ENCODE measurements at places on chromosomes 6 and 20.

- no peak for DNase-seq
These were observed 79.5 kb downstream of the EZR start for GRCh38 chr6:158739673-158740072.

DNA sequence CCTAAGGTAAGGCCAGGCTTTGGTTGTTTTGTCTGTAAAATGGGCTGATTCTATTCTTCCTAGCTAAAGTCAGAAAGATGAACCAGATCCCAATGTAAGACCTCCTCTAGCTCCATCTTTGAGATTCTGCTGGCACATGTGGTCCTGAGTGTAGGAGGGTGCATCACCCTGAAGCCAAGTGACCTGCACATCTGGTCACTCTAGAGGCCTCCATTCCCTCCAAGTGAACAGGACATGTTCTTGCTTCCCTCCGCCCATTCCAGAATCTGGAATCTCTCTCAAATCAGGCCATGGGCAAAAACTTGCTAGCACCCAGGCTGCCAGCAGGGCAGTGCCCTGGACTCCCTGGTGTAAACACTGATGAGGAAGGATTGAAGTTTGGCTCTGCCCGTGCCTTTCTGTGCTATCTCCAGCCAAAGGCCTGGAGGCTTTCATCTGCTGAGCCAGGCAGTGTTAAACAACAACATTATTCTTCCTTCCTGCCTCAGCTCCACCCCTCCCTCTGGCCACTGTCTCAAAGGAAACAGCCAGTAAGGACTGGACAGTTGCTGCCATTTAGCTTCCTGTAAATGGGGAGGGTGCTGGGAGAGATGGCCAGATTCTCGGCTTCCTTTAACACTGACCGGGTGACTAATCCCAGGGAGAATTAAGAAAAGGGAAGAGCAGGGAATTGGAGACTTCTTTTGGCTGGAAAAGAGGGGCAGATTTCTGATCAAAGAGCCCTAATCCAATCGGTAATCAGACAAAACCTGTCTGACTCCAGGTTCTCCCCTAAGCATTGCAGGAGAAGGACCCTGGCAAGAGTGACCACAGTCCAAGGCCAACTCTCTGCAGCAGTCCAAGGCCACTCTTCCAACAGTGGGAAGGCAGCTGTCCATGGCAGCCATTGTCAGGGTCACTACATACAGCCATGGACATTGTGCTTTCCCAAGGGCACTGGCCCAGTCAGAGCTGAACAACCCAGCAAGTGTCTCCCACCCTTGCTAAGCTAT lies 19.5 kb upstream of the ADGRF1 start:
- DNase-seq: peak; percentile 83

DNA sequence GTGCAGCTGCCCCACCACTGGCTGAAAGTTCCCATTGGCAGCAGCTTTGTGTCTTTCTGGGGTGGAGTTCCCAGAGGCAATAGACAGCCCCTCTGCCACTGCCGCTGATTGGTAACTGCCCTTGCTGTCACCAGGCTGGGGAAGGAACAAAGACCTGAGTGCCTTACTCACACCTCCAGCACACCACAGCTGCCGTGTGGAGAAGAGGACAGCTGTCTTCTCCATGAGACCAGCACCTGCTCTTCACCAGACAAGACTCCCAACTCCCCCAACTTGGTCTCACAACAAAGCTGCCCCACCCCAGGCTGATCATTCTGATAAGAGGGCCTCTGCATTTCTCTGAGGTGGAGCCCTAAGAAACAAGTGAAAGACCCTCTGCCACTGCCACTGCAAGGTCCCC lies 39.7 kb upstream of the PTCHD4 start:
- DNase-seq: no peak

DNA sequence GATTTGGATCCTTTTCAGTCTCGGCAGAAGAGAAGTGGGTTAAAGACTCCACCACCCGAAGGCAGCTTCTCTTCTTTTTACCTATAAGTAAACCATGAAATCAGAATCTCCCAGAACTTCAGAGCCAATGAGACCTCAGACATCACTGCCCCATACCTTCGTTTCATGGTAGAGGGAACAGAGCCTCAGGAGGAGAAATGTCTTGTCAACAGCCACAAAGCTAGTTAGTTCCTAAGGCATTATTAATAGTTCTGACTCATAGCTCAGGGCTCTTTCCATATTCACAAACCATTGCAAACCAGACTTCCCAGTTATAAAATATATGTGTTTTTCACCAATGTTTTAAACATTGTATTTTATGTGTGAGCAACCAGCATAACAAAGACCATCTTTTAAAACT lies 118.7 kb upstream of the RIPOR2 start:
- no peak for DNase-seq

- no peak for DNase-seq
These were observed 102.2 kb upstream of the CCDC28A start for GRCh38 chr6:138671351-138671750.

- DNase-seq: no peak
These were observed 45.8 kb upstream of the SYNDIG1 start for GRCh38 chr20:24423390-24424313.

GRCh38 chr6:167736486-167737204 lies 90.1 kb upstream of the AFDN start:
- DNase-seq: no peak

- no peak for DNase-seq
These were observed 91.9 kb upstream of the SIRPA start for GRCh38 chr20:1803061-1803931.

DNA sequence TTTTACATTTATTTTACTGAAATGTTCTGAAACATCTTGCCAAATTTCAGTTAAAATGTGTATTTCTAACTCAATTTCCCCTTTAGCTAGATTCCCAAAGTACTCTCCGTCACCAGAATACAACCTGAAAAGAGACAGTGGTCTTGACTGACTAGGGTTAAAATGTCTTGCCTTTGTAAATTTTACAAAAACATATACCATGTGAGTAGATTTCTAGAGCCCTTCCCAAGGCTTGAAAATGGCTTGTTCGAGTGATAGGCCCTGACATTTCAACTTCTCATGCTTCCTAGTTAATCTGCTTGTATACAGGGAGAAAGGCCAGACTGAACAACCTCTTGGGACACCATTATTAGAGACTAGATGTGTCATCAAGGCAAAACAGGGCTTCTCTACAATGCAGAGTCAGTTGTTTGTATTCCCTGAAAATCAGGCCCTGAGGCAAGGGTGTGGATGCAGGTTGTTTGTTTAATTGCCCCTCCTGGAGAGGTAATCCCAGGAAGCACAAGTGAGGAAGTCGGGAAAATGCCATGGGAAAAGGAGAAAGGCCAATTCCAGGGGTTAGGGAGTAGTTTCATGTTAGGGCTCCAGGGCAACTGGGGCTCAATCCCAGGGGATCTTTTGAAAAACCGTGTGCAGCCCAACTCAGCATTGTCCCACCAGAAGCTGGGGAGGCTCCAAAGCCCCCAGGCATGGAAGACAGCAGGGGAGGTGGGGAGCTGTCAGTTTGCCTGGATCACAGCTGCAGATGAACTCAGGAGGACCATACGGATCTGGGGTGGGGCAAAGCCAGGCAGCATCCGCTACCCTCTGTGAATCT lies 11.6 kb upstream of the TFB1M start:
- no peak for DNase-seq

DNA sequence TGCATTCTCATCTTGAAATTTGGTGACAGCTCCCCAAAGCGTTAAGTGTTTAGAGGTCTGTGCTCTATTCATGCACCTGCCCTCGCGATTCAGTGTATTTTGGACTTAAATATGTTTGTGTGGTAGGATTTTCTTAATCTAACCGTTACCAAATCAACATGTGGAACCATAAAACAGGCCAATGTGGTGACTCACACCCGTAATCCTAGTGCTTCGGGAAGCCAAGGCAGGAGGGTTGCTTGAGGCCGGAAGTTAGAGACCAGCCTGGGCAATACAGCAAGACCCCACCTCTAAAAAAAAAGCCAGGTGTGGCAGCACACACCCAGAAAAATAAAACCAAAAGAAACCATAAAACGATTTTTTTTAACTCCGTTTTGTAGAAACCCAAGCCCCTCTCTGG lies 31.5 kb downstream of the PYGB start:
- DNase-seq: no peak

GRCh38 chr6:15948930-15949900 lies 179.7 kb upstream of the MYLIP start:
- no peak for DNase-seq

DNA sequence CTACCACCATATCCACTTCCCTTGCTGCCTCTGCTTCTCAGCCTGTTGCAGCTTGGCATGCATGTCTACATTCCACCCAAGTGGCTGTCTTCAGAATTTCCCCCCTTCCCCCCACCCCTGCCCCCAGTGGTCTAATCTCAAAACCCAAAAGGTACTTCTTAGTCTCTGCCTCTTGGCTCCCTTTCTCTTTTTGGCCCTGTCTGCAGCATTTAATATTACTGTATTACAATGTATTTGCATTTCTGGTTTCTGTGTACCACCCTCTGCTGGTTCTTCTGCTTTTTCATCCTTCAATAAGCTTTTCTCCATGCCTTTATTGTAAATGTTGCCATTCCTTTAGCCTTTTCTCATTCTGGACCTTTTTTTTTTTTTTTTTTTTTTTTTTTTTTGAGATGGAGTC lies 43.0 kb downstream of the RPRD1B start:
- DNase-seq: no peak

- DNase-seq: no peak
These were observed 205.2 kb upstream of the MARCKS start for GRCh38 chr6:113651920-113652319.

DNA sequence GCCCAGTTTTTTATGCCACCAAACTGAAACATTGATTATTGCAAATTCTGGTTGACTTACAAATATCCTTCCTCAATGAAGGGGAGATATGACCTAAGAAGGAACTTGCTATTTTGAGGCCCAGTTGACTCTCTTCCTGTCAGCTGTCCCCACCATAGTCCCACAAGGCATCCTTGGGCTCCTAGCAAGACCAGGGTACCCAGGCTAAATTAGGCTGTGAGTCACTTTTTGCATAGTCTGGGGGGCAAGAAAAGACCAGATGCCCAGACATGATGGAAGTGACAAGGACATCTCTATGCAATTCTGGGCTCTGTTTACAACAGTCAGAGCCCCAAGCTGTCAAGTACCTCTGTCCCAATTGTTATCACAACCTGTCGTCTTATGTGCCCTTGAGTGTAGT lies 31.8 kb upstream of the MAFB start:
- DNase-seq: no peak

GRCh38 chr6:139990856-139991465 lies 616.5 kb upstream of the CITED2 start:
- DNase-seq: no peak

DNA sequence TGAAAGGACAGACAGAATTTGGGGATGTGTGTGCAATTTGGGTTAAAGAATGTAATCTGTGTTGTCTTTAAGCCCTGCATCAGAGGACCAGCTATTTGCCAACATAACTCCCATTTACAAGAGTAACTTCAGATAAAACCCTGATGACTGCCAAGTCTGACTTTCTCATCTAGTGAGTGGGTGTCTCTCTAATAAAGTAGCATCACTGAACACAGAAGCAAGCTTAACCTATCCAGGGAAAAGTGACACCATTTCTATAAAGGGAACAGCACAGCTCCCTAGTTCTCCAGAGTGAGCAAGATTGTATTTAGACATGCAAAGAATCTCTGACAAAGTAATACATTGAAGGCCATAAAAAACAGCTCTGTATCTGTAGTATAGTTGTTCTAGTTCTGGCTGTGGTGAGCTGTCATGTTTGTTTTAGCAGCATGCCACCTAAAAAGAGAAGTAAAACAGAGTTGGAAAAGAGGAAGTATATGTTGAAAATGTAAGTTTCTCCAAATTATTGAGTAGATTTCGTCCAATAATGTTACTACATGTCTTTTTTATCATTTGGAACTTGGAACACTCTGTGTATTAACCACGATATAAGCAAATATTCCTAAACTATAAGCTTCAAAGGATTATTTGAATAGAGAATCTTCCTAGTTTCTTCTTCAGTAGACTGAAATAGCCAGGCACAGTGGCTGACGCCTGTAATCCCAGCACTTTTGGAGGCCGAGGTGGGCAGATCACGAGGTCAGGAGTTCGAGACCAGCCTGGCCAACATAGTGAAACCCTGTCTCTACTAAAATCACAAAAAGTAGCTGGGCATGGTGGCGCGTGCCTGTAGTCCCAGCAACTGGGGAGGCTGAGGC lies 8.8 kb upstream of the PIM1 start:
- DNase-seq: peak; percentile 34

DNA sequence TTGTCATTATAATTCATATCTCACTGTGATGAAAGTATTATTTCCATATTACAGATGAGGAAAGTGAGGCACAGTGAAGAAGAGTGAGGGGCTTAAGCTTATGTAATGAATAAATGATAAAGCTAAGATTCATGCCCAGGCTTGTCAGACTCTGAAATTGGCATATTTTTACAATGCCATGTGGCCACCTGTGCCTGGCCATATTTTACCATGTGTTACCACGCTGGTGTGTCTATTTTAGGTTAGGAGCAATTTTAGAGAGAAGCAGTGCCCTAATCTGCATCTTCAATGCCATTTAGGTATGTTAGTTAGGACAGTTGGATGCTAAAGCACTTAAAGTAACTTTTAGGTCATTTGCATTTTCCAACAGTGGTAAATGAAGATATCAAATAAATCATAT lies 188.0 kb upstream of the FLRT3 start:
- no peak for DNase-seq

- no peak for DNase-seq
These were observed 45.2 kb upstream of the KCNK16 start for GRCh38 chr6:39367700-39368099.

- DNase-seq: no peak
These were observed 36.1 kb downstream of the BCKDHB start for GRCh38 chr6:80142586-80142985.

DNA sequence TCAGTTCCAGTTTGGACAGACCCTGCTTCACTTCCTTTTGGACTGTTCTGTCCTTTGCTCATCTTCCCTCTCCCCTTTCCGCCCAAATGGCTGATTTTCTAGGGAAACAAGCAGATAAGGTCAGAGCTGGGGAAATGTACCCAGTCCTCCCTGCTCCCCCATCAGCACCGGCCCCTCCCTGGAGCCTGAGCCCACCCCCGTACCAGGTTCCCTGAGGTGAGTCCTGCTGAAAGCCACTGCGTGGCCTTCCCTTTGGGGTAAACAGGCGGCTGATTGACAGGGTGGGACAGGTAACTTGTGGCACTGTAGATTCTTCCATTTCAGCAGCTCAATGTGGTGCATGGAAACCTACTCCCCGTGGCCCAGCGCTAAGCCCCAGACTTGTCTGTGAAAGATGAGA lies 70.5 kb downstream of the NPEPL1 start:
- DNase-seq: no peak

GRCh38 chr6:41774841-41775240 lies 4.9 kb downstream of the FRS3 start:
- DNase-seq: peak; percentile 8

- no peak for DNase-seq
These were observed 10.1 kb downstream of the CSNK2A1 start for GRCh38 chr20:533526-533925.

- peak; percentile 50 for DNase-seq
These were observed 32.2 kb upstream of the ERVFRD-1 start for GRCh38 chr6:11143394-11144371.

DNA sequence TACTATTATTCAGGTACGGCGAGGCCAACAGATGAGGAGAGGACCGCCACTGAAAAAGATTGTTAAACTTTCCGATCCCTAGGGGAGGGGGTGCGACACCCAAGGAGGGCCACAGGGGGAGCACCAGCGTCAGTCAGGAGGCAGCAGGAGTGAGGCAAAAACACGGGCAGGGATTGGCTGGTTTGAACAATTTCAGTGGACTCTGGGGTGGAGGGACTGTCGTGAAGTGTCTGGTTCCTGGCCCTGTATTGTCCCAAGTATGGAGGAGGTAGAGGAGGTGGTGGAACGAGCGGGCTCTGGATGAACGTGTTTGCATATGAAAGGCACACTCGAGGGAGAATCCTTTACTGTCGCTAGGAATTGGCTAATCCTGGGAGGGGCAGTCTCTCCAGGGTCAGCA lies 32.5 kb upstream of the MCUR1 start:
- no peak for DNase-seq

All from MG63 (cell line).